ENCODE measurements at places on chromosomes 5 and 9.

GRCh38 chr9:110217656-110218099 lies 9.7 kb upstream of the C9orf152 start:
- ATAC-seq: no peak

DNA sequence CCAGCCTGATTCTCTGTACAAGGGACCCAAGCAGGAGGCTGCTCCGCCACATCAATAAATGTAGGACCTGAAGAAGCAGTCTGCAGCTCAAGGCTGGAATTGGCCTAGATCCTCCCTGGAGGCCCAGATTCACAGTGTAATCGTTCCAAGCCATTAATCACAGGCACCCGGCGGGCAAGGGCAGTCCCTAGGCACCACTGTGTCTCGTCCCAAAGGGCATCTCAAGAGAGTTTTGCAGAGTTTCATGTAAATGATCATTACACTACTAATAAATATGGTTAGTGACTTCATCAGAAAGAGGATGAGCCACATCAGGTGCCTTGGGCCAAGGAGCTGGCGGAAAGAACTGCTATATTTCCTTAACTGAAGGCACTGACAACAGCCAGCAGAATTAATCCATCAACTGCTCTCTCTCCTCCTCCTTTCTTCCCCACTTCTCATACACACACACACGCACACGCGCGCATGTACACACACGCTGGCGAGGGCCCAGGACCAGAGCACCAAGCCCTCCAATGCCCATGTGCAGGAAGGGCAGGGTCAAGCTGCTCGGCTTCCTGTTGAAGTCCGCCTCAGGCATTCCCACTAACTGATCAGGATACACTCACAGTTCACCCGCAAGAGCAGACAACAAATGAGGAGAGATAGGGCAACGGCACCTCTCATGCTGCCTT lies 33.9 kb downstream of the GNAQ start:
- ATAC-seq: no peak

DNA sequence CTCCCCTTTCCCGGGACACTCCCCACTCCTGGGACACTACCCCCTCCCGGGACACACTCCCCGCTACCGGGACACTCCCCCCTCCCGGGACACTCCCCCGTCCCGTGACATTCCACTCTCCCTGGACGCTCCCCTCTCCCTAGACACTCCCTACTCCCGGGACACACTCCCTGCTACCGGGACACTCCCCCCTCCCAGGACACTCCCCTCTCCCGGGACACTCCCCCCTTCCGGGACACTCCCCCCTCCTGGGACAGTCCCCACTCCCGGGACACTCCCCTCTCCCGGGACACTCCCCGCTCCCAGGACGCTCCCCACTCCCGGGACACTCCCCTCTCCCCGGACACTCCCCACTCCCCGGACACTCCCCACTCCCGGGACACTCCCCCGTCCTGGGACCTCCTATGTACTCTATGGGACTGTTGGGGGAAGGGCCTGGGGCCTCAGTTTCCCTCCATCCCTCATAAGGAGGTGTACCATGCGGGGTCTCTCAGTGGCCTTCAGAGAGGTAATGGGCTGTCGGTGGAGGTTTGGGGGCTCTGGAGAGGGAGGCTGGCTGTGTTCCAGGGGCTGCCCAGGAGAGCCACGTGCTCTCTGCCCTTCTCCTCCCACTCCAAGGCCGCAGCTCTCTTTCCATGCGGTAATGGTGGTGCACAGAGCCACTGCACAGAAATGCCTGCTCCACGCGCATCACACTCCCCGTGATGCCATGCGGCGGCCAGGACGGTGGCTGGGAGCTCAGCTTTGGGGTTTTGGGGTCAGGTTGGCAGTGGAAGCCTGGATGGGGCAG lies 96.2 kb downstream of the RXRA start:
- ATAC-seq: peak; percentile 60

DNA sequence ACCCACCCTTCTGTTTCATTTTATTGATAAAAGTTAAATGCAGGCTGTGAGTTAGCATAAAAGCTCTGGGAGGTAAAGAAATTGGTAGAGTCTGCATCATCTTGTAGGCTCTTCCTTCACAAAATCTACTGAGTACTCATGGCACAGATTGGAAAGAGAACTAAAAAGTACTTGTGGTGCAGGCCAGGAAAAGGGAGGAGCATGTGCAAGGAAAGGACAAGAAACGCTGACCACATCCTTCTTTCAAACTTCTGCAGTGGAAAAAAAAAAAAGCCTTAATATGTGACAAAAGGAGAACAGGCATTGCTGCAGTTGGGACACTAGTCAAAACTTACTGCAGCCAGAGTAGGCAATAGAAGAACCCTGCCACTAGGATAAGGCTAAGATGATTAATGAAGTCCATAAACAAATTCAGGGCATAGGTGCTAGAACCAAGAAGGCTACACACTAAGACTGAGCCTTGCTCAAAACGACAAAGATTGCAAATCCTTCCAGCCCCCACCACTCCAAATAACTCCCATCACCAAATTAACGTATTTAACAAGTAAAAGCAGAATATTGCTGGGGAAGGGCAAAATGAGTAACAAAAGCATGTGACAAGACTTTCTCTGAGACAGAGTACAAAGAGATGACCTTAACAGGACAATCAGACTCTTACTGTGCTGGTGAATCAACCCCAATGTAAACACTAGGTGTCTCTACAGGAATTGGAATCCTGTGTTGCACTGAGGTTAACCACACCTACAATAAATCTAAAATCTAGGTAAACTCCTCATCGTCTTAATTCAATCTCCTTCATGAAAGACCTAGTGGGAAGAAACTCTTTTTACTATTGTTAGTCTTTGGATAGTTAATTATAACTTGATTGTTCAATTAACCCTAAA lies 1024.8 kb downstream of the TLE1 start:
- no peak for ATAC-seq

GRCh38 chr9:135244271-135245221 lies 157.1 kb downstream of the OLFM1 start:
- no peak for ATAC-seq

GRCh38 chr5:8241558-8241957 lies 372.6 kb downstream of the MTRR start:
- ATAC-seq: no peak

GRCh38 chr5:119177226-119177625 lies 106.3 kb downstream of the DMXL1 start:
- ATAC-seq: no peak

DNA sequence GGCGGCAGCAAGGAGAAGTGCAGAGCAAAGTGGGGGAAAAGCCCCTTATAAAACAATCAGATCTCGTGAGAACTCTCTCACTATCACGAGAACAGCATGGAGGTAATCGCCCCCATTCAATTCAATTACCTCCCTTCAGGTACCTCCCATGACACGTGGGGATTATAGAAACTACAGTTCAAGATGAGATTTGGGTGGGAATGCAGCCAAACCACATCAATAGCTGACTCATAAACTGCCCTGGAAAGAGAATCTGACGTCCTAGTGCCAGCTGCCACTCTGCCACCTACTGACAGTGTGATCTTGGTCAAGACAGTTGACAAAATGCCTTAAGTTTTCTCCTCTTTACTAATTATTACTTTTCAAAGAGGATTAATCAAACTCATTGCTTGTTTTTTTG lies 128.3 kb downstream of the GPBP1 start:
- ATAC-seq: no peak

Measured in gastroesophageal sphincter (tissue), 4 donors.